Hematopoietic multipotent progenitor cell treated with erythropoietin and hydrocortisone succinate and interleukin-3 and kit ligand, for 8 days (in vitro differentiated cells): ENCODE measurements at places on chromosomes 11 and 22.
A peak's percentile ranks its signal among the peaks of the same experiment; 100 is the strongest.

- no peak for DNase-seq
These were observed 402.1 kb downstream of the CNTN5 start for GRCh38 chr11:99422581-99423427.

DNA sequence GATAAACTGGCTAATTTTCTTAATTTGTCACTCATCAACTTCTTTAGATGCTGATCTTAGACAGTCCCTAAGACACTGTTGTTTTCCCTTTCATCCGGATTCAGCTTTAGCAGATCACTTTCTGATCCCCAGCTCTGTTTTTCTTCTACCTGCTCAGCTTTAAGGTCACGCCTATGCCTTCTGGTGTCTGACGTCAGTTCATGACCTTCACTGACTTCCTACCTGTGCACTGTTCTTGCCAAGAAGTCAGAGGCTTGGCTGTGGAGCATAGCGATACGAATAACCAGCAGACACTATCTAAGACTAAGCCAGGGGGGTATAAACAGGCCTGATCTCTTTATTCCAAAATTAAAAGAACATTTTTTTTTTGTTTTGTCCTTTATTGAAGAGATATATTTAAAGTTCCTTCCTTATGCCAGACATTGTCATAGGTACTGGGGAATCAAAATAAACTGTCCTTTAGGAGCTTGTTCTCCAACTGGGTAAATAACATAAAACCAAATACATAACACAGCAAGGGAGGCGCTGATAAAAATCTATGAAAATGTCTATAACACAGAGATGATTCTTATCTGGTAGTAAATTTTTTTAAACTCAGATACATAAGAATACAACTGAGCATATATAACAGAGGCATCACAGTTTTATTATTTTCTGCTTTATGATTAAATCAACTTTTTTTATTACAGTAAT is 352.2 kb upstream of the CTSC start:
- no peak for DNase-seq

DNA sequence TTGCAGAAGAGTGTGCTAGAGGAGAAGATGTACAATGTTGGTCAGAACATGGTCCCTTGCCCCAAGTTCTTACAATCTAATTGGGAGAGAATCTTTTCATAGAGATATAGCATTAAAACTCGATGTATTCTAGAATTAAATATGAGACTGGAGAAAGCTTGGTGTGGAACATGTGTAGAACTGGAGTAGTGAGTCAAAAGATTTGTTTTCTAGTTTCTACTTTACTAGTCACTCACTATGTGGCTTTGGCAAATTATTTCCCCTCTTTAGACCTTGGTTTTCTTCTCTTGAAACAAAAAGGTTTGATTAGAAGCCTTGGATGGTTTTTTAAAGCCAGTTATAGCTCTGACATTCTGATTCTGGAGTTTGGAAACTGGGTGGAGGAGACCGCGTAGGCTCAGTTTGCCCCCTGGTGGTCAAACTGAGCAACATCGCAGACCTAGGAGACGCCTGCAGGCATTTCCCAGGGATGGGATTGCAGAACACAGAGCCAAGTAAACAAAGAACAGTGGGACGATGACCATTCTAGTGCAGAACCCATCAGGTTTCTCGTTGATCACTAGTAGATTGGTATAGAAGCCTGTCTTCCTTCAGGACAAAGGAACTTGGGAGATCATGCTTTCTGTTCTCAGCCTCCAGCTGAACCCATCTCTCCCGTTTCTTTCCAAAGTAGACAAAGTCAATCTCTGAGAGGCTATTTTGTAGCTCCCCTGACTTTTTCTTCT is 8.5 kb upstream of the CHRDL2 start:
- peak; percentile 62 for DNase-seq

DNA sequence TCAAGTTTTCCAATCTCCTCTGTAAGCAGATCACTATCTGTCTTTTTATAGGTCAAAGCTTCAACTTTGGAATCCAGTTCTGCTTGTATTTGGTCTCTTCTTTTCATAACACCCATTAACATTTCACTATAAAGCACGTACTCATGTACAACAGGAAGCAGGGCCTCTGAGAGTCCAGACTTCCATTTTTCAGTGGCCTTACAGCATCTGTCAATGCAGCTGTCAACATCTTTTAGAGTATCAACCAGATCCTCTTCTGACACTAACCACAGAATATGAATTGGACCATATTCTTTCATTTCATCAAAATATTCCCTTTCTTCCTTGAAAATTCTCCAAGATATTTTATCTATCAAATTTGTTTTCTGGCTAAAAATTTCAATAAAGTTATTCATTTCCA is 24.7 kb upstream of the SLN start:
- no peak for DNase-seq
